ENCODE measurements at places on chromosomes 3 and 15. TPM values are rescaled to one million over a fixed set of nuclear protein-coding genes. Genes with fewer than 3 reads are reported as not detected.

DNA sequence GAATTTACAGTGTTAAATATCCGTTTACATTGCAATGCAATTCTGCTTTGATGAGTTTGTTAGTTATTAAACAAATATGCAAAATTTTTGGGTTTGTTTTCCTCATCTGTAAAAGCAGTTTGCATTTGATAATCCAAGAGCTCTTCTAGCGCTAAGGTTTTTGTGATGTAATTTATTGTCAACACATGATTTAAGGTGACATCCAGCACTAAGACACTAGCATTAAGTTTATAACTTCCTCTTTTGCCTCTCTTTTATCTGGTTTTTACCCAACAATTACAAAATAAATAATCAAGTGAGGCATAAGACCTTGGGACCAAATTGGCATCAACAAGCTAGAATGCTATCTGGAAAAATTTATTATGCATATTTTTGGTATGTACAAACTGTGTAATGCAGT is 969 bp upstream of the DNAJC19 start:
- no peak for DNase-seq

DNA sequence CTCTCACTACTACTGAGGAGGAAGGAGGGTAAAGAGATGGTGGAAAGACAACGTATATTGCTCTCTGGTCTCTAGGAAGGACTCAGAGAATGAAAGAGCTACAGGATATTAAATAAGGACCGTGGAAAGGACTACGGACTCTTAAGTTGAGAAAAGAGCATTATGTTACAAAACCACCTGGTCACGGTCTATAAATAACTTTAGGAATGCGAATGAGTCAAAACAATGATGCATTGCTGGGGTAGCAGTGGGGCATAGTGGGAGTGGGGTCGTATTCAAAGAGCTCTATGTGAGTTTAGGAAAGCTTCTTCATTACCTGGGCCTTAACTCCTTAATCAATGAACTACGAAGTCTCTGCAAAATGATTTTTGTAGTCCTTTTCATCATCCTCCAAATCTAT is 295.7 kb upstream of the SOX14 start:
- no peak for DNase-seq

DNA sequence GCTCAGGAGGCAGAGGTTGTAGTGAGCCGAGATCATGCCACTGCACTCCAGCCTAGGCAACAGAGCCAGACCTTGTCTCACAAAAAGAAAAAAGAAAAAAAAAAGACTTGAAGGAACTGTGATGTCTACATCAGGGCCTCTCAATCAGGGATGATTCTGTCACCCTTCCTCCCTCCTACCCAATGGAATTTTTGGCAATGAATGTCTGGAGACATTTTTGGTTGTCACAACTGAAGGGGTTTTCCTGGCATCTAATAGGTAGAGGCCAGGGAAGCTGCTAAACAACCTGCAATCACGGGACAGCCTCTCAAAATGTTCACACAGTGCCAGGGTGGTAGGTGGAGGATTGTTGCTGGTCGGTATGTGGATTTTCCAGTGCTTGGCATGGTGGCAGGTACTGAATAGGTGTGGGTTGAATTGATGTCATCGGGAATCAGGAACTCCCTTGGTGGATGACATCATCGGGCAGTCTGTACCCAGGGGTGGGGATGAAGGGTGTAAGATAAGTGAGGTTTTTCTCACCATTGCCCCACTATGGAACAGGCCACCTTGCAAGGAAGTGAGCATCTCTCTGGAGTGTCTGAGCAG is 71.3 kb downstream of the MESD start:
- DNase-seq, result no peak

GRCh38 chr3:125192190-125193035 is 20.1 kb downstream of the SLC12A8 start:
- DNase-seq, result no peak

DNA sequence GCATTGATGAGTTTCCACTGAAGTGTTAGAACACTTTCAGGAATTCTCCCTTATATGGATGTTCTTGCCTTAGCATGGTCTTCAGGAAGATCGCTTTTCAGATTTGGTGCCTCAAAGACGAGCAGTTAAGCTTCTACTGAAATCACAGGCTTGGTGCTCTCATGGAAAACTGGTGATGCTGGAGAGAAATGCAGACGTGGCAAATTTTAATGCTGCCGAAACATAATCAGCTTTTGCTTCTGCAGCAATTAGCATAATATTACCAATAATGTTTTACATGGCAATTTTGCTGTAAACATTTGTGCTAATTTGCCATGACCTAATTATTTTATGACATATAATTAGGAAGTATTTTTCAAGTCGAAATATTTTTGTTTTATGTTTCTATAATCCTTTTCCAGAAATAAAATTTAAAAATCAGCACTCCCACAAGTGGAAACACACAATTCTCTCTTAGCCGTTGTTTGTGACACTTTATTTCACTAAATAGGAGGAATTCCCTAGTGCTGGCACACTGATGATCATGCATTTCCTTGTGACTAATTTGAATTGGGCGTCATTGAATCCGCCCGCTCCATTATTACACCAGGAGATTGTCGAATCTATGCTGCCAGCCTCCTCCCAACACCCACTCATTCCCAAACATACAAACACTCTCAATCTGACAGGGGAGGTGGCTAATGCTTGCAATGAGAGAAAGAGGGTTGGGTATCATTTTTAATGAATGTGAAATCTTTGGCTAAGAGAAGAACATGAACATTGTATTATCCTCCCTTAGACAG is 506.8 kb upstream of the PPP2R3A start:
- DNase-seq, result no peak

GRCh38 chr15:78915341-78916087 is 29.3 kb downstream of the CTSH start:
- peak; percentile 52 for DNase-seq

- no peak for DNase-seq
These were observed 81.4 kb upstream of the LMOD3 start for GRCh38 chr3:69203631-69204314.

DNA sequence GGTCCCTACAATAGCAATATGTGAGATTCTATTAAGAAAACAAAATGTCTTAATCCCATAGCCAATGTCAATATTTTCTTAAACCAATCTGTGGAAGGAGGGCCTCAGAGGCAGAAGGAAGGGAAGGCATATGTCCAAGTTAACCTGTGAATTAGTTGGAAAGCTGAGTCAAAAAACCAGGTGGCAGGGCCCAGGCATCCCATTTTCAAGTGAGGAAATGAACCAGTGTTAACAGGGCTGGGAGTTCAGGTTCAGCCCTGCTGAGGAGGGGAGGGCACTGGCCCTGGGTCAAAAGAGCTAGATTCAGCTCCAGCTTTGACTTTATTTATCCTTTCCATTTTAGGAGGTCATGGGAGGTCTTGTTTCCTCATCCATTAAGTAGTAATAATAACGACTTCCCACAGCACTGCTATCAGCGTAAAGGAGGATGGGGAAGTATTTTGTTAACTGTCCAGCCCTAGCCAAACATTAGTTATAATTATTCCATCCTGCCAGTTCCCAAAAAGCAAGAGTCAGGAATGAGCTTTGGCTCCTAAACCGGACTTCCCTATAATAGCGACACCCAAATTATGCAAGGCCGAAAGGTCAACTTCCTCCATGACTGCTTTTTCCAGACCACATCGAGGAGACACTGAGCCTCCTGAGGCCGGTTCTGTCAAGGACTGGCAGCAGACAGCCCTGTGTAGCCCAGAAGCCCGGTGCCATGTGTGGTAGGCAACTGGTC is 3.2 kb downstream of the MASP1 start:
- DNase-seq, result peak; percentile 49

DNA sequence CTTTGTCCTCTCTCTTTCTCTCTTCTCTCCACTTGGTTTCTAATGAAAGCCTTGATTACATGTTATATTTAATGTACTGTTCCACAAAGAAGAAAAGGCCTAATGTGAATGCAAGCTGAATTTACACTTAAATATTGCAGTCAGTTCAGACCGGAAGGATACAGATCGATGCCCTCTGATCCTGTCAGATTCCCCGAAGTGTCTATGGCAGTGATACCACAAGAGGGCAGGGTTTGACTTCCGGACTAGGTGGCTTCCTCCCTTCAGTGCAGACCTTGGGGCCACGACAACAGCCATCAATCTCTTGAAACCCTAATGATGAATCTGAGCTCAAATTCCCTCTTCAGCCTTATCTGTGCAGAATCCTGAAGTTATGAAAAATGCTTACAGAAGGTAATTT is 29.5 kb downstream of the AGTR1 start:
- DNase-seq, result peak; percentile 52

Gene STRC
- 0.08 TPM for polyA plus RNA-seq

DNA sequence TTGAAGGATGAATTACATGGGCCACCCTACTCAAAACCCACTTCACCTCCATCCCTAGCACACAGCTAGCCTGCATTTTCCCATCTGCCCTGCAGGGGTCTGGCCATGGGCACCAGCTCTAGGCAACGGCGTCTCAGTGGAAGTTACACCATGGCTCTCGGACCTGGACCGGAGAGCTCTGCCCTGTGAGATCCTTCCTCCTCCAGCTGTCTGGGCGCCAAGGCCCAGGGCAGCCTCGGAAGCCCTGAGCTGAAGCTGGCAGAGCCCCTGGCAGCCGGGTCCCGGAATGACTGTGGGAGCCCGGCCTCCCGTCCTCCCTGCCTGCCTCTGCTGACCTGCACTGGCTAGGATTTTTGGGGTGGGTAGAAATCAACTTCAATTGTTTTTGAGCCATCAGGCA is 98.9 kb downstream of the CHSY1 start:
- no peak for DNase-seq

Gene ISLR
- polyA plus RNA-seq, result 124 TPM

- DNase-seq, result no peak
These were observed 816.4 kb downstream of the ROBO1 start for GRCh38 chr3:78951342-78951945.

DNA sequence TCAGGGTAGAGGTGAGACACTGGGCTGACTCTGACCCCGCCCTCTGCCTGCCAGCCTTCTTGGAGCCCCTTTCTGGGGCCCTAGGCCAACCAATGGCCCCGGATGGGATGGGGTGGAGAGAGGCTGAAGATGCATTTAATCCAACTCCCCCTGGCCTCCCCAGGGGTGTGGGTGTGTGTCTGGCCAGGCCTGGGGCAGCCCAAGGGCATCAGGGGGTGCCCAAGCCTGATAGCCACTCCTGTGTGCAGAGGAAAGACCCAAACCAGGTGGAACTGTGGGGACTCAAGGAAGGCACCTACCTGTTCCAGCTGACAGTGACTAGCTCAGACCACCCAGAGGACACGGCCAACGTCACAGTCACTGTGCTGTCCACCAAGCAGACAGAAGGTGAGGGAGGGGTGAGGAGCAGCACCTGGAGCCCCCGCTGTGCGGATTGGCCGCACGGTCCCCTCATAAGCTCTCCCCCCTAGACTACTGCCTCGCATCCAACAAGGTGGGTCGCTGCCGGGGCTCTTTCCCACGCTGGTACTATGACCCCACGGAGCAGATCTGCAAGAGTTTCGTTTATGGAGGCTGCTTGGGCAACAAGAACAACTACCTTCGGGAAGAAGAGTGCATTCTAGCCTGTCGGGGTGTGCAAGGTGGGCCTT is 9.5 kb downstream of the SPINT1 start:
- DNase-seq, result no peak

Gene FBXO40
- not detected for polyA plus RNA-seq

Gene GASK1A
- 0.10 TPM for polyA plus RNA-seq

- DNase-seq, result peak; percentile 57
These were observed 469.4 kb upstream of the ROBO2 start for GRCh38 chr3:76570436-76571057.

DNA sequence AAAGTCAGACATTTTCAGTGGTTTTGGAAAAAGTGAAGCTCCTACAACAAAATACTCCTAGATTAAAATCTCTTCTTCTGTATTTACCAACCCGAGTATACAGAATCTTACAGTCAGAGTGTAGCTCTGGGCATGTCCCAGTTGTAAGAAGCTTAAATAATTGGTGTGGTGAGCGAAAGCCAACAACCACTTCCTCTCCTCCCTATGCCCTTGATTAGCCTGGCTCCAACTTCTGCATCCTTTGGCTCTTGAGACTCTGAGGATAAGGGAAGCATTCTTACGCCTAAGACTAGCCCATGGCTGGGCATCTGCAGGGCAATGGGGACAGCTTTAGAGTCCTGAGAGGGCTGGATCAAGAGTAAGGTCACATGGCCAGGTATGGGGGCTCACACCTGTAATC is 25.5 kb downstream of the RFT1 start:
- no peak for DNase-seq

- DNase-seq, result no peak
These were observed 130.2 kb upstream of the TOPAZ1 start for GRCh38 chr3:44111482-44111881.

DNA sequence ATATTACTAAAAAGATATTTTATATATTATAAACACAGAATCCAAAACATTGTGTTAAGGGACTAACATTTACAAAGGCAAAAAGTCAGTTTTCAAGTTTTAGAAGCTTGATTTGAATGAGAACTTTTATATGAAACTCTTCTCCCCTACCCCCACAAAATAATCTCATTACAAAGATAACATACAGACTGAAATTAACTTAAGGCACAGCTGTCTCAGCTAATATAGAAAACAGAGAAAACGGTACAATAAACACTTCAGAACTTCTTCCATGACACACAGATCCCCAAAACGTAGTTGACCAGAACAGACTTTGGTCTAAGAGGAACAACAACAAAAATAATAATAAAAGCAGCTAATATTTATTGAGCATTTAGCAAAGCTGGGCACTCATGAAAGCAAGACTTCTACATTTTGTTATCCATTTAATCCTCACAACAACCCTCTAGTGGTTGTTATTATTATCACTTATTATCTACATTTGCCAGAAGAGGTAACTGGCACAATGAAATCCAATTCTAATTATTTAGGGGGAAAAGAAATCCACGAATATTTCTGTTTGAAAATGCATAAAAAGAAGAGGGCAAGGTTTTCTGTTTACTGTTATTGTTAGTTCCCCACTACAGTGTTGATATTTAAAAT is 68.1 kb downstream of the PFN2 start:
- DNase-seq, result peak; percentile 39

DNA sequence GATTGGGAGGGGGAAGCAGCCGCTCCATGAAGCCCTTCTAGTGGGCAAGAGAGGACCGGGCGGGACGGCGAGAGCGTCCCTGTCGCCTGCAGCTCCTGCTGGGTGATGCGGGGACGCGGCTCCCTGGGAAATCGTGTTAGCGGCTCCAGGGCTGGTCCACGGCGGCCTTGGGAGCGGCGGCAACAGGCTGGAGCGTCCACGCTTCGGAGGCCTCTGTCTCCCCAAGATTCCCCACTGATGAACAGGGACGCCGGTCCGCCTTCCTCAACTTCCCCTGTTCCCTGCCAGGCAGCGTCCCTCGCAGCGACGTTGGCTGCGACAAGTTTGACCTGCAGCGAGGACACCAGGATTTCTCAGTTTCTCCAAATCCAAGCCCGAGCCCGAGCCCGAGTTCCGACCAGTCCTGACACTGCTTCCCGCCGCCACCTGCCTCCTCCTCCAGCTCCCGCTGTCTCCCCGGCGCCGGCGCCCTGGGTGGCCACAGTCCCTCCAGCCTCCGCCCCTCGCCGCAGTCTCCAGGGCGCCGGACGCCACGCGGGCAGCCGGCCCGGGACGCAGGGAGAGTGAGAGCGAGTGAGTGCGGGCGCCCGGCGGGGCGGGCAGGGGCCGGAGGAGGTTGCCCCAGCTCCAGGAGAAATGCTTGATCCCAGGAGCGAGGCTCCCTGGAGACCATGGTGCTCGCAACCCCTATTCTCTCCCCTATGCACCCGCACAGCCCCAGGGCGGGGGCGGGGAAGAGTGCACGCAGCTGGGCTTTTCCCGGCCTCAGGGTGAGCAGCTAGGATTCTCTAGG is 78.1 kb upstream of the RNF7 start:
- peak; percentile 88 for DNase-seq
